ENCODE measurements at places on chromosomes 12 and 14. TPM values are rescaled to one million over a fixed set of nuclear protein-coding genes. Genes with fewer than 3 reads are reported as not detected.

DNA sequence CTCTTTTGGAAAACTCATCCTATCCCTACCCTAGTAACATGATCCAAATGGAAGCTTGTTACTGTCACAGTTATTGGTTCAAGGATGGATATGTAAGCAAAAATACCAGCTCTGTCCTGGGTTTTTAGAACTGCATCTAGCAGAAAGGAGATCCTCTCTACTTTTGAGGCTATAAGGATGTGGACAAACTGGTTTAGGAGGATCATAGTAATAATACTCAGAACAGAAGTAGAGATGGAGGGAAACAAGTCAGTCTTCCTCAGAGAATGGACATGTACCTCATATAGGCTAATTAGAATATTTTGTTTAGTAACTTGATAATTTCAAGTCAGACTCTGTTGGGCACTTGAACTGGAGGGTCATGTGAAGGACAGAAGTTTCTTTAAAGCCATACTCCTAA, 26.6 kb downstream of the FUT8 start:
- no peak for DNase-seq

DNA sequence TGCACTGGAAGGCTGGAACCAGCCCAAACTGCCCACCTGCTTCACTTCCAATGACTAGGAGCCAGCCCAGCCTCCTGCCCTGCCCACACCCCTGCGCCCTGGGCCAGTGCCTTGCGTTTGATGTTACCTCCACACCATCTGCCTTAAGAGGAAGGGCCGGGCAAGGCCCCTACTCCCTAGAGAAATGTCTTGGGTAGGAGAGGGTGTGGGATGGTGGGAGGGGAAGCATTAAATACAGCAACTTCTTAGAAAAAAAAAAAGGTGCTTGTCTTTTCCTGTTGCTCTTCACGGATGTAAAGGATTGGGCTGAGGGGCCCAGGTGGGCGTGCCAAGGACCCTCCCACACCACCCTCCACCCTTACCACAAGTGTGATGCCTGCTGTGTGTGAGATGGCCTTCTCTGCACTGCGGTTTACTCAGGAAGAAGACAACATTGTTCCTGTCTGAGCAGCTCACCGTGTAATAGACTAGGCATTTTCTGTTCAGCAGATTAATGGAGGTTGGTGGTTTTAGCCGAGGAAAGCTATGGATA, 99.9 kb downstream of the NINJ2 start:
- DNase-seq: no peak

DNA sequence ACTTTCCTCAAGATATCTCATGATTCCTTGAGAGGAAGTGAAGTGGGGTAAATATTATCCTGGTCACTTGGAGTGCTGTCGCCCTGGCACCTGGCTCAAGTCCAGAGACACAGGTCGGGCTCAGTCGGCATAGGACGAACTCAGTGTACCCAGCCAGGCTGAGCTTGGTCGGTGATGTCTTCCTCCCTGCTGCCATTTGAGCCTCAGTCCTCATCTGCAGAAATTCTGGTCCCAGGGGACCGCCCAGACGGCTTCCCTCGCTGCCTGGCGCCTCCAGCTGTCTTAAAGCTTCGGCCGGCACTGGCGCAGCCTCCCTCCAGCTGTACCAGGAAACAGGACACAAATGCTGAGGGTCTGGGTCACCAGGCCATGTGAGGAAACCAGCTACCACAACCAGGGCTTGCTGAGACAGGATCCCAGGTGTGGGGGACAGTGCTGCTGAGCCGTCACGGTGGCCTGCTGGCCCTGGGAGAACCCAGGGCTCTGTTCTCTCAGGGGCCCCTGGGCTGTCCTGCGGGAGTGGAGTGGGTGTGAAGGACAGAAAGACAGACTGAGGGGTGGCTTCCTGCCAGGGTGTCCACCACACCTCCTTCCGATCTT, 5.0 kb upstream of the KLC1 start:
- DNase-seq: no peak

- DNase-seq: no peak
Measured at GRCh38 chr14:33938131-33938949, 12.5 kb downstream of the EGLN3 start.

DNA sequence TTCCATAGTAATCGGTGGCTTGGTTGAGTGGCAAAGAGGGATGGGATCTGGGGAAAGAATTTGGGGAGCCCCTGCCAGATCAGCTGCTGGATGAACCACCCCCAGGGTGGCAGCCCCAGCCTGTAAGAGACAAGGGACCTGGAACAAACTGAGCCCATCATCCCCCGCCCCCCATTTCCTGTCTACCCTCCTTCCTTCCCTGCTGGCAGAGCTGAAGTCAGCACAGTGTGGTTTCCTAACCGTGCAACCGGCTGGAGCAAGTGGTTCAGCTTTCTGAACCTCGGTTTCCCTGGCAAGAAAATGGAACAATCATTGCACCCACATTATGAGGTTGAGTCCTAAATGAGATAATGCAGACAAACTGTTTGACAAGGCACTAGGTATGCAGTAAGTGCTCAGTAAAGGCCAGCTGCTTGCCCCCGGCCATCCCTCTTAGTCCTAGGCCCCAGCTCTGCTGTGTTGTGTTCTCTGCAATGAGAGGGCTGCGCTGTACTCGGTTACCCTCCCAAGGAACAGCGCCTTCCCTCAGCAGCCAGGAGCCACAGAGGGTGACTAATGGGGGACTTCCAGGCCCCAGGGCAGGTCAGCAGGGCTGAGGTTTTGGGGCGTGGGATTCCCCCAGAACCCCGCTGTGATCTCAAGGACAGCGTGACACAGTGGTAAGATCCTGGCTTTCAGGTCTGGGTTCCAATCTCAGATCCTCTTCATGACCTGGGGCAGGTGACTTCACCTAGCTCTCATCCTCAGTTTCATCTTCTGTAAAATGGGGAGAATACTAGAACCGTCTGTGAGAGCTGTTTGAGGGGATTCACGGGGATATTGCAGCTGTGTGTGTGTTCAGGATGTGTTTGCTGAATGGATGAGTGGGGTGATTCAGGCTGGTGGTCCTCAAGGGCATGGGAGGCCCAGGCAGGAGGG, 16.5 kb downstream of the SELPLG start:
- no peak for DNase-seq

DNA sequence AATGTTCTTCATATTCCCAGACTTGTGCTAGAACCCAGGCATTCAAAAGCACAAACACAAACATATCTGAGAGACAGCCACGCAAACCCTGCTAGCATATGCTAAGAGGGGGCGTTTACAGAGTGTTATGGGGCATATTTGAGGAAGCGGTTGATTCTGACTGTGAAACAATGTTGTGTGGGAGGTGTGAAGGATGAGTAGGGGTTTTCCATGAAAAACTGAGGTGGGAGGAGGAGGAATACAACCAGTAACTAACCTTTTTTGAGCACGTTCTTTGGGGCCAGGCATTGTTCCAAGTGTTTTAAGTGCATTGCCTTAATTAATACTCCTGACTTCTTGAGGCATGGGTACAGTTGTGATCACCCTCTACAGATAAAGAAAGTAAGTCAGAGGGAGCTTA, 499.5 kb downstream of the AACS start:
- no peak for DNase-seq

DNA sequence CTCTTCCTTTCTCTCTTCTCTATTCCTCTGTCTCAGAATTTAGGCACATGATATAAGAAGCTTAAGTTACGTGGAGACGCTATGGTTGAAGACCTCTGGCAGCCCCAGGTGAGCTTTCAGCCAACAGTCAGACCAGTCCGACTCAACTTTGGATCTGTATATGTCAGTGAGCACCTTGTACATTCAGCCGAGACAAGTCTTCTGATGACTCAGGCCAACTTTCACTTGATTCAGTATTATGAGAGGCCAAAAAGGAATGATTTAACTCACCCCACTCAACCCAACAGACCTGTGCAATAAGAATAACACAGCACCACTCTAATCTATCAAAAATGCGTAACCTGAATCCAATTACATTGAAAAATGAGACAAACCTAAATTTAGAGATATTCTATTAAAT, 47.5 kb upstream of the FOXG1 start:
- no peak for DNase-seq

GRCh38 chr12:14774906-14775635, 28.2 kb downstream of the WBP11 start:
- DNase-seq: peak; percentile 79

DNA sequence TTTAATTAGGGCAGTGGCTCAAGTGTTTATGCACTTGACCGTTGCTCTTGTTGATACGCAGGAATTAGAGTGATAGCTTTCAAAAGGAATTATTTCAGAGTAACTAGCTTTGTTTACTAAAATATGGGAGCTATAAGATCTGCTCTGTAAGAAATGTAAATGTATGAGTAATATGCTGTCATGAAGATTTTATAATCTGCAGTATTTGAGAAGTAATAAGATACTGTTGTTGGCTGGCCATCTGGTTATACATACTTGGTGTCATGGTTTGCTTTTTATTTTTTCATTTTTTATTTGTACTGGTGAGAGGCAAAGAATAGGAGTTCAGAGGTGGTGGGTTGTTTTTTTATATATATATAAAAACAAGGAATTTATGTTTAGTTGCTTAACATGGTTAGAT, 58.5 kb downstream of the PLXNC1 start:
- DNase-seq: no peak

GRCh38 chr14:105862581-105863239, 336.3 kb downstream of the TMEM121 start:
- no peak for DNase-seq

GRCh38 chr14:97581016-97581415, 783.8 kb downstream of the VRK1 start:
- DNase-seq: peak; percentile 1

DNA sequence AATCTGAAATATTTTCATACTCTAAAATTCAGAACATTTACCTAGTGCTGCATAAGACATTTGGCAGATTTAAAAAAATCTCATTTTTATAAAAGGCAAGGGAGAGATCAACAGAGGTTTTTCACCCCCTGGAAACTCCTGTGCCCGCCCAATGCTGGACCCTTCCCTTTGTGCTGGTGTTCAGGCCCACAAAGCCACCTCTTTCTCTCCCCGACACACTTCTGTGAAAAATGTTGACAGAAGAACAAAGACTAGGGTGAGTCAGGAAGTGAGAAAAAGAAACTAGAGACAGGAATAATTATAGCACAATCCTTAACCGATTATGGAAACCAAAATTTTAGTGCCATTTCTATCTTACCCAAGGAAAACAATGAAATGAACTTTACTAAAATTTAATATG, 197.7 kb upstream of the STXBP6 start:
- no peak for DNase-seq

- no peak for DNase-seq
Measured at GRCh38 chr14:76126076-76126475, 25.6 kb upstream of the GPATCH2L start.

DNA sequence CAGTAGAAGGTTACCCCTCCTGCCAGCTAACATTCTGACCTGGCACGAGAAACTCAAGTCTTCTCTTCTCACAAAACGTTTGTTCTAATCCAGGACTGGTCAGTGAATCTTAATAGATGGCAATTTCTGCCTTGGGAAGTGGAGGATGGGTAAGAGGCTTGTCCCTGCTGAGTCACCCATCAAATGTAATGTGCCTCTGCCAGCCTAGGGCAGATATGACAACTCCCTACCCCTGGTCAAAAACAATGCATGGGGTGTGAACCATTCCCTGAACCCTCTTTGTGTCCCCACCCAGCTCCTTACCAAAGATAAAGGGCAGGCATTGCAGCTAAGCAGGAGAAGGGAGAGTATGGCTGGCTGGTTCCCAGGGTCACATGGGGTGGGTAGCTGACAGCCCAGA, 1052.9 kb downstream of the GALC start:
- DNase-seq: no peak

DNA sequence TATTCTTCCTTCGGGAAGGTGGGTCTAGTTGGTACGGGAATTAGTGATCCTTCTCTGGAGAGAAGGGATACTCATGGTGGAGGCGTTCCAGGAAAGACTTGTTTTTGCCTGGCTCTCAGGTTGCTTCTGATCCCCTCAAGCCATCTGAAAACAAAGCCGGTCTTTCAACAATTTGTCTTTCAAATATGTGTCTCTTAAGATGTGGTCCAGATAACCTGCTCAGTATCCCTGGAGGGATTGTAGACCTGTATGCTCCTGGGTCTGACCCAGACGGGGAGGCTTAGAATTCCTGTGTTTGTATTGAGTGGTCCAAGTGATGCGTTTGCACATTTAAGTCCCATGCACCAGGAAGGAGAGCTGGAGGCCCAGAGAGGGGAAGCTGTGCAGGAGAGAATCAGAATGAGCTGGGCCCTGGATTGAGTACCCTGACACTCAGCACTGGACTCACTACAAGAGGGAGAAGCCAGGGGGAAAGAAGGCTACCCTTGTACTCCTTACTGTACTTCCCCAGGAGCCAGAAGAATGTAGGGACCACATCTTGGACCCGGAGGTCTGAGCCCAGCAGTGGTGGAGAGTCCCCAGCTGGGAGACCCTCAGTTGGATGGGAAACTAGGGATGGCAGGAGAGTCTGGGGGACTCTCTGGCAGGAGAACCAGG, 40.4 kb downstream of the ERH start:
- DNase-seq: no peak

DNA sequence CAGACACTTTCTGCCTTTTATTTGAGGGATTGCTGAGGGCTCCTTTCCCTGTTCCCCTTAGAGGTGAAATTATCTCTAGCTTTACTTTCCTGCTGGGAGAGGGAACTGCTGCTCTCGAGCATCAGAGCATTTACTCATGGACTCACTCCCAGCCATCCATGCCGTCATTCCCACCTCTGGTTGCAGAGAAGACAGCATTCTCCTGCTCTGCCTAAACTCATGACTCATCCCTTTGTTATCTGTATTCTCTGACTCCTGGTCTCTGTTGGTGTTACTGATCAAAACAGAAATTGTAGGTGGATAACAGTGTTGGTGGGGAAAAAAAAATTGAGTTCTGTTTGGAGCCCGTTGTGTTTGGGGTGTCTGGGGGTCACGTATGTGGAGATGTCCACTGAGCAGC, 159.3 kb downstream of the TTC8 start:
- DNase-seq: no peak

DNA sequence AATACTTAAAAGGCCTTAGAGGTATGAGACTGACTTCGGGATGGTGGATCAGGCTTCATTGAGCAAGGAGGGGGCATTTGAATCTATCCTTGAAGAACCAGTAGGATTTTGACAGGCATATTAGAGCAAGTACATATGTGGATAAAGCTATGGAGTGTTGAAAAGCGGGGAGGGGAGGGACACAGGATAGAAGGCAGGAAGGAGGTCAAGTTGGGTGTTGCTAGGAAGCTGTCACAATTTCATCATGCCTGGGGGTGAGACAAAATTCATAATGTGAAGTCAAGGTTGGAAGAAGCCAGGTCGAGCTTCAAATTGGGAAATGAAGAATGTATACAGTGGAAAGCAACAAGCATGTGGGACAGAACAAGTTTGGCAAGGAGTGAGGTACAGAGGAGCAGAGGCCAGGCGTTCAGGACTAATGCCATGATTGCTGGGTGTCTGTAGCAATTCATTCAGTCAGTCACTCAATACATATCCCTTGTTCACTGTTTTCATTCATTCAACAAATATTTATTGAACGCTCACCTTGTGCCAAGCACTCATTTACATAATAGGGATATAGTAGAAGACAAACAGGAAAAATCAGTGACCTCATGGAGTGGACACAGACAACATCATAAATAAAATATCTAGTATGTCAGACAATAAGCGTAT, 58.3 kb upstream of the LTA4H start:
- DNase-seq: no peak

Gene DCAF4
- 7.7 TPM for polyA plus RNA-seq

Gene MGST1
- 10.1 TPM for polyA plus RNA-seq

Gene PTGER2
- 1.6 TPM for polyA plus RNA-seq

Gene RASSF9
- 4.8 TPM for polyA plus RNA-seq

Gene HCAR1
- polyA plus RNA-seq: 0.04 TPM

Gene USP44
- 0.49 TPM for polyA plus RNA-seq

Gene BATF
- polyA plus RNA-seq: 0.52 TPM

Gene RD3L
- polyA plus RNA-seq: not detected

Gene CCDC196
- not detected for polyA plus RNA-seq

Measured in muscle of arm (tissue), 14 donors.